ENCODE measurements at places on chromosomes 11 and 22.

GRCh38 chr11:127627629-127628457, 627.3 kb upstream of the KIRREL3 start:
- DNase-seq = no peak

DNA sequence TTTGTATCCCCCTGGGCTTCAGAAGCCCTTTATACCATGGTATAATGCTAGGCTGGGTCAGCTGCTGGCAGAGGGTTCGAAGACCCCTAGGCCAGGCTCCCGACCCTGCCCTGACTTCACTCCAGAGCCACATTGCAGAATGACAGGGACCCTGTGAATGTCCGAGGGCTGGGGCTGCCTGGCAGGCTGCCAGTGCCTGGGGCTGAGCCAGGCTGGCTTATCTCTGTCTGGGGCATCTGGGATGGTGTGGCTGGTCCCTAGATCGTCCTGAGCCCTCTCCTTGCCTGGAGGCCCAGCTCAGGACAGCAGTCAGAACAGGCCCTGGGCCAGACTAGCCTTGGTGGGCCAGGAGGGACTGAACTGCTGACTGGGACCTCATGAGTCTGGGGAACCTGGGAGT, 3.7 kb downstream of the ZDHHC8 start:
- DNase-seq = no peak

GRCh38 chr11:70910835-70911234, 341.5 kb downstream of the SHANK2 start:
- DNase-seq = no peak

GRCh38 chr11:65131417-65131776, 2.9 kb downstream of the SYVN1 start:
- DNase-seq = no peak

- no peak for DNase-seq
Observed at GRCh38 chr11:77517753-77518152, 43.9 kb upstream of the PAK1 start.
